ENCODE measurements at places on chromosomes 16 and 17. TPM values are rescaled to one million over a fixed set of nuclear protein-coding genes. Genes with fewer than 3 reads are reported as not detected.

Gene TMIGD1
- polyA plus RNA-seq, result 0.78 TPM

Gene MYH1
- polyA plus RNA-seq, result 0.05 TPM

Gene IGFALS
- 1.6 TPM for polyA plus RNA-seq

Gene MYH11
- 11.1 TPM for polyA plus RNA-seq

Gene EFCAB13
- 14.1 TPM for polyA plus RNA-seq

Gene CIAO3
- 26.7 TPM for polyA plus RNA-seq

Gene TM4SF5
- 1.1 TPM for polyA plus RNA-seq

Gene GCGR
- polyA plus RNA-seq, result 9.2 TPM

Gene HS3ST4
- 0.88 TPM for polyA plus RNA-seq

Gene ST6GALNAC2
- polyA plus RNA-seq, result 8.1 TPM

Gene KAT8
- polyA plus RNA-seq, result 73.8 TPM

Gene PLXDC1
- 5.9 TPM for polyA plus RNA-seq

Gene PRAC1
- polyA plus RNA-seq, result not detected

Gene CSH1
- polyA plus RNA-seq, result not detected

Gene ACSM2A
- polyA plus RNA-seq, result 88.7 TPM

Gene NUPR1
- 5.8 TPM for polyA plus RNA-seq

Gene PTX4
- not detected for polyA plus RNA-seq

GRCh38 chr17:570388-570787 is 144.3 kb downstream of the VPS53 start:
- DNase-seq, result no peak

GRCh38 chr17:78342449-78343186 is 17.3 kb downstream of the SOCS3 start:
- DNase-seq, result no peak

- no peak for DNase-seq
Observed at GRCh38 chr17:76704805-76705204, 6.0 kb downstream of the MXRA7 start.

DNA sequence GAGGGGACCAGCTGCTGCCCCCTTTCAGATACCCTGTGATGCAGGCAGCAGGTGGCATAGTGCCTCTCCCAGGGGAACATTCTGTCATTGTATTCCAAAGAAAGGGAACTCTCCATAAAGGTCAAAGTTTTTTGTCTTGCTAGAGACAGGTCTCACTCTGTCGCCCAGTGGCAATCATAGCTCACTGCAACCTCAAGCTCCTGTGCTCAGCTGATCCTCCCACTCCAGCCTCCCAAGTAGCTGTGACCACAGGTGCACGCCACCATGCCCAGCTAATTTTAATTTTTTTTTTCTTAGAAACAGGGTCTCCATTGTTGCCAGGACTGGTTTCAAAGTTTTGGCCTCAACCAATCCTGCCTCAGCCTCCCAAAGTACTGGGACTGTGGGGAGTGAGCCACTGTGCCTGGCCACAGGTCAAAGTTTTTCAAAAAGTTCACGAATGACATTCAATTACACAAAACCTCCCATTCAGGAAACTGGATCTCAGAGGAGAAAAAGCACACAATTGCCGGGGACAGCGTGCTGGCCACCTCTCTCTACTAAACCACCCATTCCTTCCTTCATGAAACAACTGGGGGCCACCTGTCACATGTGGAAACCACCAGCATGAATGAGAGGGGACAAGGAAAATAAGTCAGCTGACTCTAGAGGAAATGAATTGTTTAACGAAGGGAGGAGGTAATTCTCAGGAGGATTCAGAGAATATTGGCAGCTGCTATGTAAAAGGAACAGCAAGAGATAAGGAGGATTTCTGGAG is 80.0 kb downstream of the MARCHF10 start:
- DNase-seq, result no peak

- DNase-seq, result no peak
Observed at GRCh38 chr16:9330095-9330494, 238.7 kb downstream of the HAPSTR1 start.

DNA sequence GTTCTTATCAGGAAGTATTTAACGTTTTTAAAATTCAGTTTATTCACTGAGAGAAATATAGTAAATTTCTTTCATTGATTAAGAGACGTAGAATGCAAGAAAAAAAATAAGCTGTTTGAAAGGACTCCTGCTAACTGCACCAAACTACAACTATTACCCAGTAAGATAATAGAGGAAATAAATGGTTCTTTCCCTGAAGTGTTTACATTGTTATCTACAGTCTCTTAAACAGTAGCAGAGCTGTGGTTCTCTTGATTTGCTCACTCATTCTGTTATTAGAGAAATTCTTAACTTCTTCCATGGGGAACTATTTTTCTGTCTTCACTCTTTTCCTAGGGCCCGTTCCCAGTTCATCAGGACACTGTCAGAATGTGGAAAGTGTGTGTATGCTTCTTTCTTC is 973.0 kb downstream of the KCNJ2 start:
- no peak for DNase-seq

GRCh38 chr17:41352597-41353366 is 2.2 kb upstream of the KRT33A start:
- DNase-seq, result no peak

DNA sequence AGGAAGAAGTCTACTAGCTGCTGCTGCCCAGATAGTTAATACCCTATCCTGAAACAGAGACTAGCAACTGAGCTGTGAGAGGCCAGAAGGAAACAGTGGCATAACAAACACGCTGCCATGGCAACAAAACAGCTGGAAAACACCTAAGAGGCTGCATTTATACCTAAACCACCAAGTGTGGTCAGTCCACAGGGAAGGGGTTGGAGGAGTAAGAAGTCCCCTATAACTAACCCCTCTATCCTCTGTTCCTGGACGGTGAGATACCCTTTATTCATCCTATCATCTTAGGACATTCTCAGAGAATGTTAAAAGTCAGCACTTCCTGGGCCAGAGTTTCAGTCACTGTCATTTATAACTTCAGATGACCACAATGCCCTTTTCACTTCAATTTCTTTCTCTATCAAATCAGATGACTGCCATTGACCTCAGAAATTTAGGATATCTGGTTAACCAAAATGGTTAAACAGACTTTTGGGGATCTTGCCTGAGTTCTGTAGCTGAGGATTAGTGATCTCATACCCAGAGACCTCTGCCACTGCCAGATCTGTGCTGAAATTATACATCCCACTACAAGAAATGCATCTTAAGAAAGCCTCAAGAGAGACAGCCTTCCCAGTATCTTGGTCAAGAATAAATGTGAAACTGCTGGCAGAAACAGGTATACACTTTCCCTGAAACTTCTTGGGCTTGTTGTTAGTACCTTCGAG is 36.2 kb downstream of the STH start:
- no peak for DNase-seq

GRCh38 chr16:79943736-79944135 is 343.2 kb upstream of the MAF start:
- DNase-seq, result no peak

GRCh38 chr17:73197161-73197560 is 4.3 kb downstream of the COG1 start:
- DNase-seq, result no peak

DNA sequence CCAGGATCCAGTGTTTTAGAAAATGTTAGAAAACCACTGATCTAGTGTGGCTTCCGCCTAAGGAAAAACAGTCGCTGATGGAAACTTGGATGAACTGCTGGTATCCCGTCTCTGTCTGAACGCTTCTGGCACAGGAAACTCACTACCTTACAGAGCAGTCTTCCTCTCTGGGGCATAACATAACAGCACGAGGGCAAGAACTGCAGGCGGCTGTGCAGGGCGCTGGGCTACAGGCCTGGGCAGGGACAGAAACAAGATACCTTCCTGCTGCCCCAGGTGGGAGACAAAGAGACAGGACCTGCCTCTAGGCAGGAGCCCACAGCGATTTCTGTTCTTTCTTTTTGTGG is 10.5 kb downstream of the MXRA7 start:
- no peak for DNase-seq

DNA sequence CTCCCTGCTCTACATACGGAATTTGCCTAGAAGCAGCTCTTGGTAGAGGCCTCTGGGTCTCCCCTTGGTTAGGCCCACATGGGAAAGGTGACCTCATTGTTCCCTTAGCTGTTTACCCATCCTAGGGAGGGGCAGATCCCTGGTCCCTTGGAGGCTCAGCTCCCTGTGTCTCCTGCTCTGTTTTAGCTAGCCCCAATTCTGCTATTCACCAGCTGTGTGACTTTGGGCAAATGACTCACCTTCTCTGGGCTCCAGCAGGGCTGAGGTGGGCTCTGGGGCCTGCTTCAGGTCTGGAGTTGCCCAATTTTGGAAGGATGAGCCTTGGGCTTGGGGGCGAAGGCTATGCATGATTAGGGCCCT is 3.9 kb downstream of the ABCC3 start:
- DNase-seq, result no peak

GRCh38 chr16:85136702-85137322 is 24.5 kb upstream of the CIBAR2 start:
- DNase-seq, result no peak

- DNase-seq, result no peak
Observed at GRCh38 chr17:3962217-3962964, 1.8 kb downstream of the ATP2A3 start.

- DNase-seq, result no peak
Observed at GRCh38 chr17:80363518-80364090, 51.4 kb upstream of the ENDOV start.

- no peak for DNase-seq
Observed at GRCh38 chr17:2222901-2223616, 80.5 kb downstream of the SMG6 start.

GRCh38 chr17:71472809-71473789 is 647.7 kb upstream of the SOX9 start:
- peak; percentile 50 for DNase-seq

GRCh38 chr16:1300664-1301476 is 8.6 kb upstream of the UBE2I start:
- no peak for DNase-seq

GRCh38 chr17:36593656-36594316 is 2.1 kb downstream of the DHRS11 start:
- no peak for DNase-seq

- DNase-seq, result no peak
Observed at GRCh38 chr16:70685061-70685937, 554 bp downstream of the MTSS2 start.

- no peak for DNase-seq
Observed at GRCh38 chr17:81295676-81296381, 722 bp upstream of the SLC38A10 start.

GRCh38 chr17:59753522-59754467 is 46.3 kb downstream of the VMP1 start:
- peak; percentile 89 for DNase-seq

- peak; percentile 81 for DNase-seq
Observed at GRCh38 chr17:35889818-35890773, 9.9 kb upstream of the CCL5 start.

- DNase-seq, result no peak
Observed at GRCh38 chr17:77782201-77782600, 176.3 kb upstream of the TNRC6C start.

DNA sequence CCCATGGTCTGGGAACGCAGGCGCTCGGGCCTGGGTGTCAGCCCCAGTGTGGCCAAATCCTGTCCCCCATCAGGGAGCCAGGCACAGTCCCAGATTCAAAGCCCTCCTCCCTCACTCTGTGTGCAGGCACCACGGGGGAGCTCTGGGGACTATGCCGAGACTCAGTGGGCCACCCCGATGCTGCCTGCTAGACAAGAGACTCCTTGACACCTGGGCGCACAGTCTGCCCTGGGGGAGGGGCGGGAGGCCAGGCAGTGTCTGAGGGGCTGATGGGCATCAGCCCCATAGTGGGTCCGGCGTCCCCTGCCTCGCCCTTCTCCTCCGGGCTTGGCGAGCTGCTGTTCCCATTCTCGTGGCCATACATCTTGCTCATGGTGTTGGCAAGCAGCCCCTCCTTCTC is 8.5 kb upstream of the CD79B start:
- DNase-seq, result no peak

DNA sequence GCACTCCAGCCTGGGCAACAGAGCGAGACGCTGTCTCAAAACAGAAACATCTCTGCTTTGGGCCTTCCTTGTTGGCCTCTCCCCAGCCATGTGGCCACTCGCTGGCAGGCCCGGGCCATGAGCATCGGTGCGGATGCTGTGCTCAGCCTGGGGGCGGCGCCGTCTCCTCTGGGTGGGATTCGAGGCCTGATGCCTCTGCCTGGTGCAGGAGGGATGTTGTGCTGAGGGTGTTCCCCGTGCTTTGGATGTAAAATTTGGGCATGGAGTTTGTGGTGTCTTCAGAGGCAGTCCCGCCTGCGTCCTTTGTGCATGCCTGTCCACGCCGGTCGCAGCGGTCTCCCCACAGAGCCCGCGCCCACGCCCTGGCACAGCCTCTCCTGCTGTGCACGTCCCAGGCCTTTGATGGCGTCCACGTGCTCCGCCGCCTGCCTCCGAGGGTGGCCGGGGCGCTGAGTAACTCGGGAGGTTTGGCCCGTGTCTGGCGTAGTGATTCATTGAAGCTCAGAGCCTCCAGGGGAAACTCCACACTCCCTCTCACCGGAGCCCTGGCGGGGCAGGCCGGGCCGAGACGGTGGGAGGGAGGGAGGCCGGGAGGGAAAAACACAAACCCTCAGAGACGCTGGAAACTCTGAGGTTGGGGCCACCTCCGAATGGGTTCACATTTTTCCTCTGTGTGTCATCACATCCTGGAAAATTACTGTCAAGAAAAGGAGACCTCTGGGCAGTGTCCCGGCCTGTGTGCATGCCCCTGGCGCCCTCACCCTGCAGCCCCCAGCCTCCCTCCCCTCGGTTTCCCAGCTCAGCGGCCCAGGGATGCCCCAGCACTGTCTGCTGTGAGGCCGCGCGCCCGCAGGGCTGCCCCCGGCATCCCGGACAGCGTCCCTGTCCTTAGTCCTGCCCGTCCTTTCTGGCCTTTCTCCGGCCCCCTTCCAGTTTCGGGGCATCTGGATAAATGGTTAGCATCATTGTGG is 19.0 kb downstream of the CENPX start:
- DNase-seq, result no peak

DNA sequence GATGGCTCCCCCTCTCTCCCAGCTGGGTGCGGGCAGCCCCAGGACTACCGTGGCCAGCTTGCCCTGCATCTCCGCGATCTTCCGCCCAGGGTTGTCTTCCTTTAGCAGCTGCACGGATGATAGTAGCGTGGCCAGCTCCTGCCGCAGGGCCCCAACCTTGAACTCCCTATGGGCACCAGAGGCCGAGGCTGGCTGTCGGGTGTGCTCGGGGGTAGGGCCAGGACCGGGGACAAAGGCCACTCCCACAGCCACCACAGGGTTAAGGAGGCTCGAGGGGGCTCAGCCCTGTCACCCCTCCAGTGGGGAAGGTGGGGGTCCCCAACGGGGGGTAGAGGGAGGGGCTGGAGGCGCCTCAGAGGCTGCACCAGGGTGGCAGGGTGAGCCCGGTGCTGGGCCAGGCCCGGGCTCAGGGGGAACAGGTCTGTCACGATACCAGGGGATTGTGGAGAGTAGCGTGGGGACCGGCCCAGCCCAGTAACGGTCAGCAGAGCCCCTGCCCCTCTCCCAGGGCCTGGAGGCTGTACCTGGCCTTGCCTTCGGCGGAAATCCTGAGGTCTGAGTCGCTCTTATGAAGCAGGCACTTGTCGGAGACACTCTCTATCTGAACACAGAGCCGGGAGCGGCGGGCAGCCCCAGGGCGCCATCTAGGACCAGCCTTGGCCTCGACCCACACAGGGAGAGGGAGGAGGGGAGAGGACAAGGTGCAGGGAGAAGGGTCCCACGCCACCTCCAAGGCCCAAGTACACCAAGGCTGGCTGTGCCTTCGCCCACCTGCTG is 5.2 kb downstream of the PERCC1 start:
- DNase-seq, result no peak
